Posterior vena cava (tissue), 2 donors: ENCODE measurements at places on chromosomes 12 and 14.
A peak's percentile ranks its signal among the peaks of the same experiment; 100 is the strongest.

- DNase-seq = no peak
Observed at GRCh38 chr12:82765971-82766705, 79.4 kb downstream of the TMTC2 start.

DNA sequence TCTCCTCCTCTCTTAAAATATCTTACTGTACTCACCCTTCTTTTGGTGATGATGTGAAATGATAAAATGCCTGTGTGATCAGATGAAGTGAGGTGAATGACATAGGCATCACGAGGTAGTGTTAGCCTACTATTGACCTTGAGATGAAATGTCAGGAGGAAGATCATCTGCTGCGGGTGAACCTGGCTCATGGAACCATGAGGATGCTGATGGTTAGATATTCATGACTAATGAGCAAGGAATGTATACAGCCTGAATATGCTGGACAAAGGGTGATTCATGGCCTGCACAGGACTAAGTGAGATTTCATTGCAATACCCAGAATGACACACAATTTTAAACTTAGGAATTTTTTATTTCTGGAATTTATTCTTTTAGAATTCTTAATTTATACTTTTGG lies 89.6 kb downstream of the DAAM1 start:
- no peak for DNase-seq

DNA sequence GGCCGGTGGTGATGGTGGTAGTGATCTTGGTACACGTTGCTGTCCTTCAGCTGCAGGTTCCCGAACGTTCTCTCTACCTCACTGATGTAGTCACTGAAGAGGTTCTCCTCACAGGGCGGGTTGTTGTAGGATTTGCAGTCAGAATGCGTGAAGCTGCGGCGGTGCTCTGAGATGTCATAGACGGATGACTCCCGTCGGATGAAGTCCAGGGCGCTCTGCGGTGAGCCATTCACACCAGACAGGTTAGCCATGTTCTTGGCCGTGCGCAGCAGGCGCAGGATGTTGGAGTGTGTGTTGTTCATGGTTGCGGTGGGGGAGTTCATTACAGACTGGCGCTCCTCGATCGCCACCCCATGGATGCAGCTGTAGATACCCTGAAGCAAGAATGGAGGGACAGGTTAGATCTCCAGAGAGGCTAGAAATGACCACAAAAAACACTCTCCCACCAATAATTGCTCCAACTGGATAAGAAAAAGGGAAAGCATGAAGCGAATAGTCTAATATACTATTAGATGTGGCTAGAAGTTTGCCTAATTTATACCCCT lies 367.8 kb downstream of the EMP1 start:
- no peak for DNase-seq

DNA sequence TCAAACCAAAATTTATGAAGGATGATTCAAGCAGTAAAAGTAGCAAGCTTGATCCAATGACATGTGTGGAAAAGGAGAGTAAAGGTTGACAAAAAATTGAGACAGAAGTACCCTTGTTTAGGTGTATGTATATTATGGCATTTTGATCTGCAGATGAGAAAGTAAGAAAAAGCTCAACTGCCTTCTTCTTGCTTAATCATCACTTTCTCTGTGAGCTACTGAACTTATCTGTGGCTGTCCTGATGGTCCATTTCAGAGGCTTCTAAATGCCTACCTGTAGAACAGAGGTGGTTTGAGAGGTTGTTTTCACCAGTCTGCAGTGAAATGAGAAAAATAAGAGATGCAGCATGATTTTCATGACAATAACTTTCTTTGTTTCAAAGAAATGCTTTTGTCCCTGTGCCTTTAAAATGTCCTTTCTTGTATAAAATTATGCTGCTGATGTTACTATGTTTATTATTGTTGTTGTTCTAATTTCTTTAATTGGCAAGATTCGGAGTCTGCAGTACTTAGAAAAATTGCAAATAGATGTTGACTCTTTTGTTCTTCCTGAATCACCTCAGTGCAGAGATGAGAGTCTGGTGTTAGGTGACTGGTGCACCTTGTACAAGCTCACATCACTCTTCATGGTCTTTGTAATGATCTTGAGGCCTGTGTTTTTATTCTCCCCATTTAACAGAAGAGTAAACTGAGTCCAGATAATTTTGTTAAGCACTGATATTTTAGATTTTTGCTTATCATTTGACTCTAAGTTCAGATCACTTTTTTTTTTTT lies 821.9 kb downstream of the VRK1 start:
- no peak for DNase-seq

DNA sequence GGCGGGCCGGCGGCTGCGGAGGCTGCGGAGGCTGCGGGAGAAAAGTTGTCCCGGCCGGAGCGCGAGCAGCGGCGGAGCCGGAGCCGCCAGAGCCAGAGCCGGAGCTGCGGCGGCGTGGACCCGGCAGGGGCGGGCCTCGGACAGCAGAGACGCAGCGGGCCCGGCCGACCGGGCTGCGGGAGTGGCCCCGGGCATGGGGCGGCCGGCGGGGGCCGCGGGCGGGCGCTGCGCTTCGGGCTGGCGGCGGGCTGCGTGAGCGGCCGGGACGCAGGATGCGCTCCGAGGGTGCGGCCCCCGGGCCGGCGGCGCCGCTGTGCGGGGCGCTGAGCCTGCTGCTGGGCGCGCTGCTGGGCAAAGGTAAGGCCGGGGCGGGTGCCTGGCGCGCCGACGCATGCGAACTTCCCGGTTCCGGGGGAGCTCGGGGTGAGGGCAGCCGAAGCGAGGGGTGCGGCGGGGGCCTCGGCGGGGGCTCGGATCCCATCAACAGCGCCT lies at the start of gene TMEM132C:
TSS of gene TMEM132C (plus strand) at position 40 of the 492 bp plus-strand sequence. CDS start at position 273, 233 bp downstream.
- DNase-seq = no peak

- peak; percentile 91 for DNase-seq
Observed at GRCh38 chr14:58239244-58240195, 5.1 kb upstream of the PSMA3 start.

DNA sequence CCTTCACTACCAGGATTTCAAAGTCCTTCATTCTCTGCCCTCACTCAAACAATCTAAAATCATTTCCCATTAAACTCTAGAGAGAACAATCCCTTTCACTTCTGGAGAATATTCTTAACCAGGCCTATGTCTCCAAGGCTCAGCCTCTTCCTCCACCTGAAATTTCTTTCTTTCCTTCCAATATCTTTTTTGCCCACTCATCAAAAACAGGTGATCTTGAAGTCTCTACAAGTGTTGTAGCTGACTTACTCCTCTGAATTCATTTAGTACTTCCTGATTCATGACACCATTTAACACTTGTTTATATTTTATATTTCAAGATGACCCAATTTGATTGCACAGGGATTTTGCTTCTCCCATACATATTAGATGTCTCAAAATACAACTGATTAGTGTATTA lies 66.7 kb upstream of the PDZRN4 start:
- no peak for DNase-seq

DNA sequence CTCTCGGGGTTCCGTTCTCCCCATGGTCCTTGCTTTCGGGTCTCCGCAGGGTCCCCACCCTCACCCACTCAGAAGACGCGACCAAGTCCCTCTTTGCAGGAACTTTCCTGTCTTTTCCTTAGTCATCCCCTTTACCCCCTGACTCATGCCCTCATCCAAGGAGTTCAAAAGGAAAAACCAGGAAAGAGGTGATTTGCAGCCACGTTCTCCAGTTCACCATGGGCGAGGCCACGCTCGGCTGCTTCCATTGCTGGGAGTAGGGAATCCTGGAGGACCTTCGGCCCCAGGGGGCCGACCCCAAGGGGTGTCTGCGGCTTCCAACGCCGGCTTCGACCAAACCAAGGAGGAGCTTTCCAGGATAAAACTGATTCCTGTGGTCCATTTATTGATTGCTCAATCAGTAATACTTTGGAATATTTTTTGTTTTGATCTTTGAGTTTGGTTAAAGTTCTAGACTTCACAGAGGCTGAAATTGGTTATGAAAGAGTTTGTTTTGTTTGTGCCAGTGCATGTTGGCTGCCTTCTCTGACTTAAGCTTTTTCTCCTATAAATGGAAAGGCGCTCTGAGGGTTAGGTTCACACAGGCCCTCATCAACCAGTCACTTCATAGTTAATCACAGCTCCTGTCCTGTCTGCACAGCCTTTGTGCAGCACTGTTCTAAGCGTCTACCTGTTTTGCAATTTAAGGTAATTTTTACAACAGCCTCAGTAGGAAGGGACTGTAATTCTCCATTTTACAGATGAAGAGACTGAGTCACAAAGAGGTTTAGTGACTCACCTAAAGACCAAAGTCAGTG lies 827 bp downstream of the ALDH2 start:
- no peak for DNase-seq

DNA sequence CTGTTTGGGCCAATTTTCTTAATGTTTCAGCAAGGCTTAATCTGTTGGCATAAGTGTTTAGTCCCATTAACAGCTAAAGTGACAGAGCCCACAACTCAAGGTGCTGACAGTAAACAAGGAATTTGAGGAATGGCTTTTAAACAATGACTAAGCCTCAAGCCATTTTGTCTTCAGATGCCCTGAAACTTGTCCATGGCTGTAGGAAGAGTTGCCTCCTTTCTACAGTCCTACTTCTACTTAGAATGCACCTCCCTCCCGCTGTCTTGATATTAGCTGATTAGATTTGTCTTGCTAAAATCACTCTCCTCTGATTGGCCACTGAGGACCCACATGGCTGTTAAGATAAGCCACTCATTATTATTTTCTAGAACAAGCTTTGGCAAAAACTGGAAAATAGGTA lies 188.4 kb upstream of the OTX2 start:
- no peak for DNase-seq
